ENCODE measurements at places on chromosomes 12 and 14. TPM values are rescaled to one million over a fixed set of nuclear protein-coding genes. Genes with fewer than 3 reads are reported as not detected.

STYK1 gene
- total RNA-seq: not detected

DBX2 gene
- total RNA-seq: 0.88 TPM

- DNase-seq: no peak
Measured at GRCh38 chr14:104895786-104896661, 28.7 kb upstream of the PLD4 start.

DNA sequence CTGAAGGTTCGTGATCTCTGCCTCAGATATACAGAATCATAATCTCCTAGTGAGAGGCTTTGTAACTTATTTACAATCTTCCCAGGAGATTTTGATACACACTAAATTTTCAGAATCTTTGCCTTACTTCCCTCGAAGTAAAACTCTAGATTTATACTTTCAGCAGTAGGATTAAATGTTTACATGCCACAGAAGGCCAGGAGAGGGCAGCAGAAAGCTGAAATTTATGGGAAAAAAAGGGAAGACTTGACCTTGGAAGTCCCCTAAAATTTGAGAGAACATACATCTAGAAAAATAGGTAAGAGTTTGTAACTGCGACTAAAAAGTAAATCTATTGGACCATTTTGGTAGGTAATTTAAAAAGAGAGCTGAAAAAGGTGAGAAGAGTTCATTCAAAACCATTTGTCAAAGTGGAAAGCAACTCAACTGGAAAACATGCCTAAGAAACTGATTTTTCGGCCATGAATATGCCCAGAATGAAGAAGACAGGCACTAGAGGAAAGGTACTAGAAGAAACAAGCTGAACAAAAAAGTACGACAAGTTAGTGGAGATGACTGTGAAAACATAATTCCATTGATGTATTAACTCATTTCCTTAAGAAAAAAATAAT, 242.0 kb upstream of the MDGA2 start:
- DNase-seq: no peak

- DNase-seq: no peak
Measured at GRCh38 chr12:119627019-119627643, 33.6 kb downstream of the TMEM233 start.

TMEM121 gene
- 3.5 TPM for total RNA-seq

GRCh38 chr12:32010631-32011336, 51.6 kb downstream of the RESF1 start:
- no peak for DNase-seq

GYS2 gene
- total RNA-seq: 0.19 TPM

DNA sequence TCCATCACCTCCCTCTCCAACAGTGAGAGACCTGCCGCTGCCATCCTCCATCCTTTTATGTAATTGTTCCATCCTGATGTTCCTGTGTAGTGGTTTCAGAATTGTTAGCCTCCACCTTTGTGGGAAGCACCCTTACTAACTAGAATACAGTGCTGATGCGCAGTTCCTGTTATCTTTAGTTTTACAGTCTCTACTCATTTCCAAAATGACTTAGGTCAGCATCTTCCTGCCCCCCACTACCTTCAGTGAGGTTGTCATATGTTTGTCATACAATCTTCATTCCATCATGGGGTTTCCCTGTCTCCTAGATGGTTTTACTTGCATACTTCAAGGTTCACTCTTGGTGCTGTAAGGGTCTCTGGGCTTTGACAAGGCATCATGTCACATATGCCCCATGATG, 69.8 kb downstream of the EML1 start:
- no peak for DNase-seq

DNA sequence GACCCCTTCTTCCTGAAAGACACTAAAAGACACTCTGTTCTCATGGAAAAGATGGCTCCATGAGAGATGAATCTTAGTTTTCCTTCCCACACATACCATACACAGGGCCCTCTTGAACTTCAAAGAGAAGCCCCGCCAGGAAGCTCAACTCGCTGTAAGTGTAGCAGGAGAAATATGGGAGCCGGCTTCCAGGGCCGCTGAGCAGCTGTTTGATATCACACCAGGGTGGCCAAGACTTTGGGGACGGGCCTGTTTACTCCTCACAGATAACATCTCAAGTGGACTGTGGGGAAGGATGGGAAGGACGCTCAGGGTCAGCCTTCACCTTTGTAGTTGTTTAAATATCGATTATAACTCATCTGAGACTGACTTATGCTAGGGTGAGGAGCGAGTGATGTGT, 235.5 kb upstream of the TBX3 start:
- DNase-seq: no peak

DNA sequence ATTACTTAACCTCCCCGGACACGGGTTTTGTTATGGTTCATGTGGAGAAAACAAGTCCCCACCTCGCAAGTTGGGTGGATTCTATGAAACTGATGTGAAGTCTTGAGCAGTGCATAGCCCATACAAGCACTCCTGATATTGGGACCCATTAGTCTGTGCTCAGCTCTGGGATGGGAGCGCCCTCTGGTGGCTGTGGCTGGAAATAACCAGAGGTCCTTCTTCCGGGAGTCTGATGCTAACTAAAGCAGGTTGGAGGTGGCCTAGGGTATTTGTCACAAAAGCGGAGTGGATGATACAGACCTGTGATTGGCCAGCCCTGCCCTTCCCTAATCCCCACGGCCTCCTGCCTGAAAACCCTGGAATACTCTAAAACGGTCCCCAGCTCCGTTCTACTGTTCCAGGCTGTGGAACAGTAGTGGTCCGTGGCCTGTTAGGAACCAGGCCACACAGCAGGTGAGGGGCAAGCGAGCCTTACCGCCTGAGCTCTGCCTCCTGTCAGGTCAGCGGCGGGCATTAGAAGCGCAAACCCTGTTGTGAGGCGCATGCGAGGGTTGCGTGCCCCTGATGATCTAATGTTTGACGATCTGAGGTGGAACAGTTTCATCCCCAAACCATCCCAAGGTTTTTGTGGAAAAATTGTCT, 6.4 kb downstream of the SLC48A1 start:
- peak; percentile 98 for DNase-seq

GRCh38 chr12:111314953-111315539, 53.8 kb downstream of the PHETA1 start:
- DNase-seq: no peak

DNA sequence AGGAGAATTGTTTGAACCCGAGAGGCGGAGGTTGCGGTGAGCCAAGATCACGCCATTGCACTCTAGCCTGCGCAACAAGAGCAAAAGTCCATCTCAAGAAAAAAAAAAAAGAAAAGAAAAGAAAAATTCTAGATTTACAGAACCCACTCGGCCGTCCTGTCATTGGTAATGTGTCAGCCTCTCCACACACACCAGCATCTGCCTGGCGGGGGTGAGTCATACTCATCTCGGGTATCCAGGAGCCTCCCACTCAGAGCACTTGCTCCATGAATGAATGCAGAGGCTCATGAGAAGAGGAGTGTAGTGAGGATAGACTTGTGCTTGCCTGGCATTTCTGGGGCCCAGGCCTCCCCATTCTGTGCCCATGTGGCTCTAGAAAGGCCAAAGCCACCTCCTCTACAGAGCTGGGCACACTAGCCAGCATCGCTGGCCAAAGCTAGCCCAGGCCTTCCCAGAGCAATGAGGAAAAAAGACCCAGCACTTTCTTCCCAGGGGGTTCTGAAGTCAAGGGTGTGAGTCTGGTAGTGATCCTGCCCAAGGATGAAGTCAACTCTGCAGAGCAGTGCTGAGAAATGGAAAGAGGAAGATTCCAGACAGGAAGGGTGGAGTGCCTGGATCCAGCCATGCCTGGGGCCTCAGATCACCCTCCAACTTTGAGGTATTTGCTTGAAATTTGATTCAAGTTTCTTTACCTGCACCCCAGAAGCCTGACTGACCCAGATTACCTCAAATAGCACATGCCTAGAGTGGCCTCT, 31.2 kb upstream of the KLC1 start:
- DNase-seq: peak; percentile 33

ADAM21 gene
- total RNA-seq: not detected

DNA sequence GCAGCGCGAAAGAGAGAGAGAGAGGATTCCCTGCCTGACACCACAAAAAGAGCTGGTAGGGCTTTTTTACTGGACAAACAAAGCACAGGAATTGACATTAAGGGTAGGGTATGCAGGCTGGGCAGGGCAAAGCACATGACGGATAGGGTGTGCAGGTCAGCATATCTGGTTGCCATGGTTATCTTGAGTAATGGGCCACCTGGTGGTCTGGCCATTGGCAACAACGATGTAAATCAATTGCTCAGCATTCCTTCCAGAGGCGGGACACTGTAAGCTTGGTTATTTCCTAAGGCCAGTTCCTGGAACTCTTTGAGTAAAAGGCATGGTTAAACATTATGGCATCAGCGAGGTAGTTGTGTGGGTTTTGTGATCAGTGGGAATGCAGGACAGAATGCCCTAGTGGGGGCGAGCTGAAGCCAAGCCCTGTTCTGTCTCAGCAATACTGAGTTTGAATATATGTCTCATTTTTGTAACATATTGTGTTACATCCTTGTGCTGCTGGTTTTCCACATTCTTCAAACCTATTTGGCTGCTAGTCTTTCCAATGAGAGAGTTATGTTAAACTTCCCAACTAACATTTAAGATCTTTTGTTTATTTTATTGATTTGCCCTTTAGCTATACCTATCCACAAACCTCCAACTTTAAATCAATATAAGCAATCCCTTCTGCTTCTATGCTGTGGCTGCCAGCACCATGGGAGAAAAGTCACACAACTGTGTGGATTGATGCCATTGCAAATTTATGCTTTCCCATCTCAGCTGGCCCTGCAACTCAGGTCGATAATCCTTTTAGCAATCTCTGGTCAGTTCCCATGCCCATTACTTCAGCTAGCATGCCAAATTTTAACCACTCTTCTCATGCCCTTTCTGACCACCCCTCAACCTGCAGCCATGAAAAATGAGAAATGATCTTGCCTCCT, 396.7 kb upstream of the PDE3A start:
- DNase-seq: no peak
